Stimulated activated CD8-positive, alpha-beta memory T cell treated with anti-CD3 and anti-CD28 coated beads, Interleukin-4, amount 100 ng/mL, for 1 hour (primary cell): ENCODE measurements at places on chromosomes 6 and 20.

DNA sequence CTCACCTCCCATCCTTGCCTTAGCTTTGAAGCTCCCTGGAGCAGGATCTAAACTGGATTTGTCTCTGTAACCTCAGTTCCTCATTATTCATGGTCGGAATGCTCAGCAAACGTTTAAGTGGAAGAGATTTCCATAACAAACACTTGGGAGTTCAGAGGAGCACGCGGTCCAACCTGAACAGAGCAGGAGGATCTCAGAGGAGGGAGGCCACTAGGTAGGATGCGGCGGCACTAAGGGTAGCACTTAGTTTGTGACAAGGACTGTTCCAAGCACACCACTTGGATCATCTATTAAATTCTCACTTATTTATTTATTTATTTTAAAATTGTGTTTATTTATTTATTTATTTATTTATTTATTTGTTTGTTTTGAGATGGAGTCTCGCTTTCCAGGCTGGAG lies 13.3 kb upstream of the CCN5 start:
- DNase-seq = no peak

DNA sequence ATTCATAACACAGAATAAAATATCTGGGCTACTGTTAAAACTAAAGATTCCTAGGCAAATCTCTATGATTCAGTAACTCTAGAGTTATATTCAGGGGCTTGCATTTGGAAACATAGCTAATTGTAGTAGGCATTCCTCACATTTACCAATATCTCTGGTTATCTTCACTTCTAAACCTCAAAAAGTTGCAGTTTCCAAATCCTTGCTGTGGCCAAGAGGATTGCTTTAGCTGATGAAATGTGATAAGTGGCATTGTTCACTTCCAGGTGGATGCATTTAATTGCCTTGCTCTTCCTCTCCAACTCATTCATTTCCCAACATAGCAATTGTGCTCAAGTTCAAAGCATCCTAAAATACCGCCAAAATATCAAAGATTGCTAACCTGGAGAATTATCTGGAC lies 246.6 kb downstream of the GRIK2 start:
- no peak for DNase-seq

DNA sequence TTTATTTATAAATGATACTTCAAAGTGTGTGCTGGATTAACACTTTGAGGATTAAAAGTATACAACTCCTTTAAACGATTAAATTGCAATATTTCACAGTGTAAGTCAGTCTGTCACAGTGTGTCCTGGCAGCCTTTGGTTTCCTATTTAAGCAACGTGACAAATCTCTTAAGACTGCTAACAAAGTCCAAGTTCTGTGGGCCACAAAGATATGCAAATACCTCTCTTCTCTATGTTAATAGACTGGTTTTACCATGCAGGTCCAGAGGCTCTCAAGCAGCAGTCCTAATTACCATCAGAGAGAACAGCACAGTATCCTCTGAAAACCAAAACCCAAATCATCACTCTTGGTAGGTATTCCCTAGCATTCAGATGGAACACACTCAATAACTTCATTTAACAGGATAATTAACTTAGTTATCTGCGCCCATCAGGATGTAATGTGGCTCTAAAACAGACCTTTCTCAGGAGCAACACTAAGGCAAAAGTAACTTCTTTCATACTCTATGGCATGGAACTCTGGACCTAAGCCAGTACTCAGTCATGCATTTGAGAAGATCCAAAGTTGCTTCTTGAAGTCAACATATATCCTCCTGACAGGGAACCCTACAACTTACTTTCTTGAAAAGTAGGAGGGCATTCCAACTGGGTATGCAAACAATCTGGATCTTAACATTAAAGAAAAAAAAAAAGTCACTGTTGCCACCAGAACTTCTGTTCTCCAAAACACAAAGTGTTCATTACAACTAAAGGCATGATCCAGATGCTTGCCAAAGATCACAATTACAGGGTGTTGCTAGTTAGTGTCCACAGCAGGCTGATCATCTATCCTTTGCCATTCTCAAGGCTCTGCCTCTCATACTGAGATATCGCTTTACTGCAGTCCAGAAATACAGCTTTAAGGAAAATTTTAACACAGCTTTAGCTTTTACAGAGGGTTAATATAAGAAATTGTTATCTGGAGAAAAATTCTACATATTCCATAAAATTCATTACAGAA lies 53.2 kb downstream of the MAN1A1 start:
- no peak for DNase-seq

GRCh38 chr6:158048589-158048988 lies 66.9 kb downstream of the SYNJ2 start:
- DNase-seq = no peak

DNA sequence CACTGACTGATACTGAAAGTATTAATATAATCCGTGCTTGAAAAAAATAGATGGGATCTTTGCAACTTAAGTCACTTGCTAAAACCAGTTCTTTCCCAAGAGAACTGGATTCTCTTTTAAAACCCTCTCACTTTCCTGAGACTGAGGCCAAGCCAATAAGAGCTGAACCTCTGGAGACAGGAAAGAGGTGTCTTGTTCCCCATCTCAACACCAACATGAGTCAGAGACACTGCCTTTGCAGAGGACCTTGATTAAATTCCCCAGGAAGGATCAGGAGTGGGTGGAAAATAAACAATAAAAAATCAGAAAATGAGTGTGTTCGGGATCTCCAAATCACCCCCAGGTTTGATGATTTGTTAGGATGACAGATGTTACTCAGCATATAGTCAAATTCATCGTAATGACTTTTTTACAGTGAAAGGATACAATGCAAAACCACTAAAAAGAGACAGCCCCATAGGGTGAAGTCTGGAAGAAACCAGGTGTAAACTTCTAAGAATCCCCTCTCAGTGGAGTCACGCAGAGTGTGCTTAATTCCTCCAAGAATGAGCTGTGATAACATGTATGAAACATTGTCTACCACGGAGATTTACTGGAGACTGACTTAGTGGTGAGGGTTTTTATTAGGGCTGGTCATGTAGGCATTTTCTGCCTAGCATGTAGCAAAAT lies 122.8 kb upstream of the BEND3 start:
- no peak for DNase-seq

- DNase-seq = no peak
These were observed 496 bp downstream of the TMEM242 start for GRCh38 chr6:157322792-157323254.

- no peak for DNase-seq
These were observed 140.0 kb upstream of the SGK1 start for GRCh38 chr6:134457941-134458340.

DNA sequence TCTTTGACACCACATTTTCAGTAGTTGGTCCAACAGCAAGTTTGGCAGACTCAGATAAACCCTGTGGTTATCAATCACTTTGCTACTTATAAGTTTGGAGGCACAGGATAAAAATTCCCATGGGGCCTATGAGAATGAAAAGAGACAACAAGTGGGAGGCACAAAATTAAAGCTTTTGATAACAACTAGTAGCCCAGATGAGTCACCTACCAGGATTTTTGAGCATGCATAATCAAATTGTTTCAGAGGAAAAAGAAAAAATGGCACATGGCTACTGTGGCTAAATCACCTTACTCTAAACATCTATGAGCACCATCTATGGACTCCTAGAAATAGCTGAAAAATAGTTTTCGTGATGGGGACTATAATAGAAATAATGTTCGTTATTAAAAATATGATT lies 40.8 kb upstream of the BMP5 start:
- no peak for DNase-seq

DNA sequence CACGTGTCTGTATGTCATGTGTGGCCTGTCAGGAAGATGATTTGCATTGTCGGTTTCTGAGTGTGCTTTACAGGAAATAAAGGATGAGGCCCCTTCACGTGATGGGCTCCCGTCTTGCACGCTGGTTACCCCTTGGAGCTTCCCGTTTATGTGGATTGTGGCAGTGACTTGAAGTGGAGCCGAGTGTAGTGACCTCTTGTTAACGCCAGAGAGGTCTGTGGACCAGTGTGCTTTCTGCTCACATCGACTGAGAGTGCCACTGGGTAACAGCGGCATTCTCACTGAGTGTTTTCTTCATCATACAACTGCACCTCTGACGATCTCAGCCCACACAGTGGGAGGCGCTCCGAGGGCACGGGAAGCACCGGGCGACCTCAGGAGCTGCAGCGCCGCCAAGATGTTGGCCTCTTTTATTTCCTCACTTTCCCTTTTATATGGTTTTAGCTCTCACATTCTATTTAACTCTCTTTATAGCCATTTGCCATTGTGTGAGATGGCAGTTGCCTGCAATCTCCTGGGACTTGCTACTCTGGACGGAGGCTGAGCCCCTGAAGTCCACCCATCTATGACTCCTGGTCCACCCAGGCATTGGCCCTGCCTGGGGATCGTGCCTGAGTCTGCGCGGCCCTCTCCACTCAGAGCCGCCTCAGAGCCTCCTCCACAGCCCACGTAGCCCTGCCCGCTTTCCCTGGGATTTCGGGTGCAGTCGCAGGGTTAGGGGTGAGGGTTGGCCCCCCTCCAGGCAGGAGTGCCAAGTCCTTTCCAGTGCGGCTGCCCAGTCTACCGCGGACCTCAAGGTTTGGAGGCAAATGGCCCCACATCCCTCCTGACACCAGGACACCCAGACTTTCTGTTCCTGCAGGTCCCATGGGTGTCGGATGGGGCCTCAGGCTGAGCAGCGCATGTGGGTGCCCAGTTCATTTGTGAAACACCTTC lies 238.9 kb downstream of the ERMARD start:
- no peak for DNase-seq

DNA sequence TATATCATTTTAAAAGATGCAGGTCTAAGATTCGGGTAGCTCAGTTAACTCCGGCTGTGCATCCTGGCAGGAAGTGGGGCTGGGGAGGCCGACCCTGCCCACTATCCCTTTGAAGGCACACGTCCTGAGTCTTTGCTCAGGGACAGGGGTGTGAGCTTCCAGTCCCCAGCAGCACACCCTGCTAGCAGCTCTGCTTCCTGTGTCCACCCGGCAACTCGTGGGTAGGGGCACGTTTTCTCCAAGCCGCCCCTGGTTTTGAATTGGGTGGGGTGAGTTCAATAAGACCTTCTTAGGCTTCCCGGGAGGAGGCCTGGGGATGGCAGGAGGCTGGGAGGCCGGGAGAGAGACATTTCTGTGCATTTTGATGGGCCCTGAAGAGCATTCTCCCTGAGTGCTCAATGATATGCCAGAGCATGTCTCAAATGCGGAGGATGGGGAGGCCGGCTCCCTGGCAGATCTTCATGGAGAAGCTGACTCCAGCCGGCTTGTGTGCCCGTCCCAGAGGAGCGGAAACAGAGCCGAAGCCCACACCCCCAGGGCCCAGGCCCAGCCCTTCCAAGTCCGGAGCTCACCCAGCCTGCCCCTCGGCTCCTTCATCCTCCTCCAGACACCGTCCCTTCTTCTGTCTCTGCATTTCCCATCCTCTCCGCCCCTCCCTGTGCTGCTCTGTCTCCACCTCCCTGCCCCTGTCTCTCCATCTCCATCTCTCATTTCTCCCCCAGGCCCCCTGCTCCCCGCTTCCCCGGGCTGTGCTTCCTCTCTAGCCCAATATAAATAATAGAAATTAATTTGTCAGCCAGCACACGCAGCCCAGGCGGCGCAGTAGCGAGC lies 36.3 kb upstream of the ZFAND3 start:
- DNase-seq = no peak

DNA sequence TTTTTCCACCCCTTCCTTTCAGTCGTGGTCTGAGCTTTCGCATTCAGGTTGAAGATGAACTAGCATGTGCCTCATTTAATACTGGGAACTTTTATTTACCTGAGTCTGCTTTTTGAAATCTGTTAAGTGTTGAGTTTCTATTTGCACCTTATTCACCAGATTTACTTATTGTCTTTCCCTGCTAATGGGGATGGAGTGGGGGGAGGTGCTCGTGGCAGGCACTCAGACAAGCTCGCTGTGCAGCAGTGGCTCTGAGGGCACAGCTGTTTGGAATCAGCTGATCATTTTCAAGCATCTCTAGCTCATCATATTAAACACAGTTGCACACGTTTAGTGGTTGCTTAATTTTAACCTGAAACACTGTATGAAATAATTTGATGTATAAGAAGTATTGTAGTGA lies 35.6 kb downstream of the UTRN start:
- DNase-seq = no peak
